HFFc6 (cell line): ENCODE measurements at places on chromosomes 6 and 20.

GRCh38 chr20:37230200-37230599 is 31.4 kb downstream of the GHRH start:
- DNase-seq: no peak

DNA sequence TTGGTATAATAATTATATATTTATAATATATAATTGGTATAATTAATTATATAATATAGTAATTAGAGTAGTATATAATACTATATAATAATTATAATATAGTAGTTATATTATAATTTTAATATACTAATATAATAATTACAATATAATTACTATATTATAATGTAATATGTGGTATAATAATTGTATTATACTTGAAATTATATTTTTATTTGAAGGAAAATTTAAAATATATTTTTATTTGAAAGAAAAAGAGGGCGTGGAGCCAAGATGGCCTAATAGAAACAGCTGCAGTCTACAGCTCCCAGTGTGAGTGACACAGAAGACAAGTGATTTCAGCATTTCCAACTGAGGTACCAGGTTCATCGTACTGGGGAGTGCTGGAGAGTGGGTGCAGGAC is 365.9 kb downstream of the MMUT start:
- no peak for DNase-seq

DNA sequence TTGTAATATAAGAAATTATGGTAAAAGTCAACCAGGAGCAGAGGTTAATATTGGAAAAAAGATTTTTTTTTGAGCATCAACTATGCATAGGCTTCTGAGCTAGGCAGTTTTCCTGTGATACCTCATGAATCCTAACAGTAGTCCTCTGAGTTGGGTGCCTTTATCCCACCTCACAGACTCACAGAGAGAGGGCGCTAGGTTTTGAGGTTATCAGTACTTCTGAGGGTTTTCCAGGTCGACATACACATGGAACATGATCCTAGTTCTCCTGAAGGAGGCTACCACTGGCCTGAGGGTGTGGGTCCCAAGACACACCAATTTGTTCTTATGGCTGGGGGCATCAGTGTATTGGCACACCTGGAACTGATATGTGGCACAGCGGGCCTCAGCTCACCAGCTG is 358.8 kb upstream of the JAG1 start:
- DNase-seq: no peak

- peak; percentile 36 for DNase-seq
These were observed 34.9 kb downstream of the ELOVL5 start for GRCh38 chr6:53313784-53314400.

- no peak for DNase-seq
These were observed 28.7 kb upstream of the PMEPA1 start for GRCh38 chr20:57738484-57738883.

DNA sequence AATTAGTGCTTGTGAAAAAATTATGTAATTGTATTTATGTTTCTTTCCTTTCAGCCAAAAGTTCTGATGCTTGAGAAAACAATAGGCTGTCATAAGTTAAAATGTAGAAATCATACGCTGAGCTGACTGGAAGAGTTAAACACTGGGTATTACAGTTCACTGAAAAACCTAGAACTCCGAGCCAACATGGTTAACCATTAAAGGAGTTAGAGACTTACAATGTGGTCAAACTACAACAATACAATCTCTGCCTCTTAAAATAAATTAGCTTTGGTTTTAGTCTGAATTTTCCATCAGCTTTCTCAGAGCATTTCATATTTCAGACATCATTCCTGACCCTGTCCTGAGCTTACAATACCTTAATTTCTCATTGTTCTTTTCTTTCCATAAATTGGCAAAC is 91.0 kb downstream of the COL12A1 start:
- DNase-seq: no peak

DNA sequence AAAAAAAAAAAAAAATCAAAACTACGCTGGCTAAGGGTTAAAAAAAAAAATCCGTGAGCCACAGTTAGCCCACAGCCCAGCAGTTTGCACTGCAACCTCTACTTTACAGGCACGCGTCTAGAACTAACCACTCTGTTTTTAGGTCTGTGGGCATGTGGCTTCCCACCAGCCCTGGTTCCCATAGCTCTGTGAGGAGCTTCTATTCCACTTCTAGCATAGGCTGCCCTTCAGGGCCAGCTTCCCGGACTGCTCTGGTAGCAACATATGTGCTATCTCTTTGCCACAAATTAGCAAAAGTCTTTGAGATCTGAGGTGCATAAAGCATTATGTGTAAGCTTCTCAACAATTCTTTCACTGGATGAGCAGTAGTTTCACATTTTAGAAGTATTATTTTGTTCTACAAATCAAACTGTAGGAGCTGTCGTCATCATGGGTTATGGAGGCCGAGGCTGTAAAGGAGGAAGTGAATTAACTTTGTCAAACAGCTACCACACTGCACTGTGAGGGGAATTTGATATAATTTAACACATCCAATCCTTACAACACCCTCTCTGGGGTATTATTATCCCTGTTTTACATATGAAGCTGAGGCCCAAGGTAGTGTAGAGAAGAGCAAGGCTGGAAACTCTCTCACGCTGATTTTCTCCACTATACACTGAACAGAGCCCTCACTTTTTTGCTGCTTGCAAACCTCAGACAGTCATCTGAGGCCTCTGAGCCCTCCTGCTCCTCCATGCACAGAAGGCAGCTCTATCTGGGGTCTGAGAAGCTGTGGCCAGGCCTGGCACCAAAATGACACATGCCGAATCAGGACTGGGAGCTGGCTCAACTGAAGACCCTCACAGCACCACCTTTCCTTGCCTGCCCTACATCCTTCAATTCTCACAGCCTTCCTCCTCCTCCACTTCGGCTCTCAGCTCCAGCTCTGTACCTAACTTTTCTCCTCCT is 35.4 kb downstream of the MAN1A1 start:
- no peak for DNase-seq

DNA sequence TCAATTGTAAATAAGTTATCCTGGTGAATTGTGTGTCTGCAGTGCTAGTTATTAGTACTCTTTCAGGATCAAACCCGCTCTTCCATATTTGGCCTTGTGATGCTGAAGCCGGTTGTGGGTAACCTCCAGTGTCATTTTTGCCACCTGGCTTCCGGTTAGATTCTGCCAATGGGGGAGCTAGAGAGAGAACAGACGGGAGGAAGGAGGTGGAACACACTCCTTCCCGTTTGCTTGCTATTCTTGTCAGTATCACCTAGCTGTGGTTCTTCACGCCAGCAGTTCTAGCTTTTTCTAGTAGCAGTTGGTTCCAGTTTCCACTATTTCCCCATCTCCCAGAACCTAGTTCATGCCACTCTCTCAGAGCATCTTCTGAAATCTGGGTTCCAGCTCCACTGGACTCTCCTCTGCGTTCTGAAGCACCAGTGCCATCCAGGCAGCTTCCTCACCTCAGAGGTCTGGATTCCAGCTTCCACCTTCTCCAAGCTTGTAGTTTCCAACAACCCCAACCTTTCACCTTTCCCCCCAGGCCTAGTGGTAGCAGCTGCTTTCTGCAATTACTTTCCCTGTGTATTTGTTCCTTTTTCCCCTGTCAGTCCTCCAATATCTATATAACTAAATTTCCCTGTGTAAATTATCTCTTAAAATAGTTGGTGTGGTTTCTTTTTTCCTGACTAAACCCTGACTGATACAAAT is 46.9 kb upstream of the LOC128125822 start:
- no peak for DNase-seq

DNA sequence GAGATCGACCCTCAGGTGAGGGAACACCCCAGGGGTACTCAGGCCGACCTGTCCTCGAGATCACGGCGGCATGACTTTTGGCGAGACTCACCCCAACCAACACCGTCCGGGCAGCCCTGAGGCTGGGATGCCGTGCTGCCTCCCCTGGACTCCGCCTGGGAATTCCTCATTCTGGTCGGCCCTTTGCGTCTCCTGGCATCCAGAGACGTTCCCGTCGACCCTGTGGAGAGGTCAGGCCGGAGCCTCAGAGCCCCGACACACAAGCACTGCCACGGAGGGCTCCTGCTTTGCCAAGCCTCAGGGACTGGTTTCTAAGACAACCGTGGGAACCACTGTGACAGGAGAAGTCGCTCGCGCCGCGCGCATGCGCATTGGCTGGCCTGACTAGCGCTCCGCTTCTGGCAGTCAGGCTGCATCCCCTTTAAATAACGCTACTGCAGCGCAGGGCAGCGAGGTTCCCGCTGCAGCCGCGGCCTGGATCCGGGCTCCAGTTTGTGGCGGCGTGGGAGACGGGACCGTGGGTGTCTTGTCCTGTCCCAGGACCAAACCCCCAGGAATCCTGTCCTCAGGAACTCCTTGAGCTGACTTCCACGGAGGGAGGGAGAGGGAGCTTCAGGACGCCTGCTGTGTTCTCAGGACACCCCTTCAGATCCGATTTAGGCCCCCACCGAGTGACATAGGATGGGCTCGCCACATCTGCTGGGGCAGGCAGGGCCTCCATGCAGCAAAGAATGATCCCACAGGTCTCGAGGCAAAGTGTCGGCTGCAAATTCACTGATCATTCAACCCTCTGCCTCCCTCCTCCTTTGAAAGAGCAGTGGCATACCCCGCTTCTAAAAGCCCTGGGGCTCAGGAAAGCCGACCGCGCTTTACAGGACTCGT is 163.2 kb upstream of the ZNF337 start:
- DNase-seq: peak; percentile 65

- DNase-seq: no peak
These were observed 331.5 kb upstream of the MAP3K7 start for GRCh38 chr6:90918361-90918760.

DNA sequence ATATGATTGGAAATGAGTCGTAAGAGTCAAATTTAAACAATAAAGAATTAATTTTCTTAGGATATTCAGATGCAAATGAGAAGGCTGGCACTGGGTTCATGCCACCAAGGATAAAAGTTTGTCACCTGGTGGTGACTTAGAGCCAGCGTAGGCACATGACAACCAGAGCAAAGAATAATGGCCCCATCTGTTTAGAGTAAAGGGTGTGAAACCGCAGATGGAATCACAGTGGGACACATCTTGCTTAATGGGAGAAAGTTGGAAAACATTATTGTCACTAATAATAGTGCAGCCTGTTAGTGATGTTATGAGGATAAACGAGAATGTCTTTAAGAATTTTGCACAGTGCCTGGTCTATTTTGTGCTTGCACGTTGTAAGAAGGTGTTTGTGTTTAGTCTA is 727.8 kb downstream of the QKI start:
- DNase-seq: no peak

- DNase-seq: no peak
These were observed 89.9 kb upstream of the SGK1 start for GRCh38 chr6:134407791-134408190.

DNA sequence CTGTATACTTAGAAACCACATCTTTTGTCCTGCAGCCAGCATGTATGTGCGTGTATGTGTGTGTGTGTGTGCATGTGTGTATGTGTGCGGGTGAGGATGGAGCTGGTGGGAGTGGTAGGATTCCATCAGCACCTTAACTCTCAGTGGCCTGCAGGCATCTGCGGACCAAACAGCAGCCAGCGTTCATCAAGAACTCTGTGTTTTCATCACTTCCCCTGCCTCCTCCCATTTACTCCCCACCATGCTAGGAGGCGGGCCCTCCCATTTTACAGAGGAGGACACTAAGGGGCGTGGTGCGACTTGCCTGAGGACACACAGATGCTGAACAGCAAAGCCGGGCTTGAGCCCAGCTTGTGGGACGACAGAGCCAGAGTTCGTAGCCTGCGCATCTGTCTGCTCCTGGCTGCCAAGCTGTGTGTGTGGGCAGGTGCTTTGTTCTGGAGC is 8.9 kb downstream of the VSTM2L start:
- no peak for DNase-seq

DNA sequence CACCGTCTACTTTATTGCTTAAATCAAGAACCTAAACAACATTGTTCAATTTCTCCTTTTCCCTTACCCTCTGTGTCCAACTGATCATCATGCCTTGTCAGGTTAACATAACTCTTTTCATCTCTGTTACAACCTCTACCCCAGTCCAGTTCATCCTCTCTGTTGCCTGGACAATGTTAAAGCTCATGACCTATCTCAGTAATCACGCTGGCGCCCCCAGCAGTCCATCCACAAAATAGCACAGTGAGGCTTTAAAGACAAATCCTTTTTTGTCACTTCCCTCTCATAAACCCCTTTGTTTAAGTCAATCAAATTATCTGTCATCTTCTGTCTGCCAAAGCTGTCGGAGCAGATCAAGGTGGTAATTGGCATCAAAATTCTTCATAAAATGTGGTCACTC is 140.1 kb downstream of the QKI start:
- peak; percentile 46 for DNase-seq

DNA sequence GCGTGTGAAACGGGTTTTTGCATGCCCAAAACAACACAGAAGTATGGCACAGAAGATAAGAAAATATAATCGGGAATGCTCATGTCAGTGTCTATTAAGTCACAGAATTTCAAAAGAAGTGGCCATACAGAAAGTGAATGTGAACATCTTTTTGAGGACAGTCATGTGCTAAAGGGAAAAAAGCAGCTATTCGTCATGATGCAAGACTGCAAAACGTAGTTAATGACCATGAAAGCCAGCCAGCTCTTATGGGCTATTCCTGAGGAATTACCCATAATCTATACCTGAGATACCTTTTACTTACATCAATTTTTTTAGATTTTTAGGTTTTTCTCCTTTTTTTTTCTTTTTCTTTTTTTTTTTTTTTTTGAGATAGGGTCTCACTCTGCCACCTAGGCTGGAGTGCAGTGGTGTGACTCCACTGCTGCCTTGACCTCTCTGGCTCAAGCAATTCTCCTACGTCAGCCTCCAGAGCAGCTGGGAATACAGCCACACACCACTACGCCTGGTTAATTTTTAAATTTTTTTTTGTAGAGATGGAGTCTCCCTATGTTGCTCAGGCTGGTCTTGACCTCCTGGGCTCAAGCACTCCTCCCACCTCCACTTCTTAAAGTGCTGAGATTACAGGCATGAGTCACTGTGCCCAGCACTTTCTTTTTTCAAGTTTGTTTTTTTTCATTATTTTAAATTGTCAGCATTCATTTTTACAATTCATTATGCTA is 18.1 kb upstream of the ZBP1 start:
- DNase-seq: no peak

DNA sequence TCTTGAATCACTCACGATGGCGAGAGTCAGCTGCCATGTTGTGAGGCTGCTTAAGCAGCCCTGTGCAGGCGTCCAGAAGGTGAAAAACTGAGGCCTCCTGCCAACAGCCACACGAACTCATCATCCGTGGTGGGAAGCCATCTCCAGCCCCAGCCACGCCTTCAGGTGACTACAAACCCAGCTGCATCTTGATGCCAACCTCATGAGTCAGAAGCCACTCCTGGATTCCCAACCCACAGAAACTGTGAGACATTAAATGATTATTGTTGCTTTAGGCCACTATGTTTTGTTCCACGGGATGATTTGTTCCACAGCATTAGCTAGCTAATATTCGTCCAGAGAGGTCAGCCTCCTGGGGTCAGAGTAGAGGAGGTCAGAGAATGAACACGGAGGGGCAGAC is 80.5 kb downstream of the SNX5 start:
- no peak for DNase-seq

- no peak for DNase-seq
These were observed 34.4 kb downstream of the EFHC1 start for GRCh38 chr6:52454556-52454955.
